ENCODE measurements at places on chromosomes 13 and 19. TPM values are rescaled to one million over a fixed set of nuclear protein-coding genes. Genes with fewer than 3 reads are reported as not detected.
A peak's percentile ranks its signal among the peaks of the same experiment; 100 is the strongest.

The ZNF66 gene
- total RNA-seq: 8.1 TPM

The MIR17HG gene
- 32.8 TPM for total RNA-seq

DNA sequence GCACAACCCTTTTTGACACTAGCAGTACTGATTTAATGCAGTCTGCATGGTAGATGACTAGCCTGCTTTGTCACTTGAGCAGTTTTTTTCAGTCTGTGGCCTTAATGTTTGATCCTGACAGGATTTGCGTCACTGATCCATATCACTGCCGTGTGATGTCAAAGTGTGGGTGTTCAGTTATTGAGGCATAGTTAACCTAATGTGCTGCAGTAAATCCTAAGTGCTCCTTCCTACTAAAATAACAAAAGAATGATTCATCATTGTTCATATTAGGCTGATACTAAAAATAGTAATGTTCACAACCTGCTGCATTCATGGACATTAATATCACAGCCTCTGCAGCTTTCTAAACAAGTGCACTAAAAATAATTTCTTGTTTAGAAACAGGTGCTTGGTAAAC is 121.9 kb upstream of the MLNR start:
- DNase-seq: no peak

GRCh38 chr13:99390601-99391000 is 83.4 kb upstream of the GPR183 start:
- DNase-seq: no peak

DNA sequence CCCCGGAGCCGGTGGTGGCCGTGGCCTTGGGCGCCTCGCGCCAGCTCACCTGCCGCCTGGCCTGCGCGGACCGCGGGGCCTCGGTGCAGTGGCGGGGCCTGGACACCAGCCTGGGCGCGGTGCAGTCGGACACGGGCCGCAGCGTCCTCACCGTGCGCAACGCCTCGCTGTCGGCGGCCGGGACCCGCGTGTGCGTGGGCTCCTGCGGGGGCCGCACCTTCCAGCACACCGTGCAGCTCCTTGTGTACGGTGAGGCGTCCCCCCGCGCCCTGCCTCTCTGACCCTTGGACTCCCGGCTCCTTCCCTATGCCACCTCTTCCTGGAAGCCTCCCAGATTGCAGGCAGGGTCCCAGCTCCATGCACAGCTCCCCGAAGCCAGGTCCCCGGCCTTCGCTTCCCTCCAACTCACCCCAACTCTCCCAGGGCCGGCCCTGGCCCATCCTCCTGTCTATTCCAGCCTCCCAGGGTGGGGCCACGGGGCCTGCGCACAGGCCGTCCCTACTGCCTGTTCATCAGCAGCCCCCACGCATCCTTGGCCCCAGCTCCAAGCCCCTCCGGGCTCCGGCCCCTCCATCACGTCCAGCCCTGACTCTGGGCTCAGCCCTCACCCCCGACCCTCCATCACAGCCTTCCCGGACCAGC is 1.7 kb downstream of the MADCAM1 start:
- no peak for DNase-seq

GRCh38 chr19:57668635-57669034 is at the start of gene ZSCAN4:
Gene ZSCAN4, plus strand, starts transcription at chr19:57668935. Its CDS starts 7,211 bp downstream, at chr19:57676146.
- no peak for DNase-seq

- no peak for DNase-seq
These were observed 14.4 kb downstream of the CEBPA start for GRCh38 chr19:33287927-33288326.

DNA sequence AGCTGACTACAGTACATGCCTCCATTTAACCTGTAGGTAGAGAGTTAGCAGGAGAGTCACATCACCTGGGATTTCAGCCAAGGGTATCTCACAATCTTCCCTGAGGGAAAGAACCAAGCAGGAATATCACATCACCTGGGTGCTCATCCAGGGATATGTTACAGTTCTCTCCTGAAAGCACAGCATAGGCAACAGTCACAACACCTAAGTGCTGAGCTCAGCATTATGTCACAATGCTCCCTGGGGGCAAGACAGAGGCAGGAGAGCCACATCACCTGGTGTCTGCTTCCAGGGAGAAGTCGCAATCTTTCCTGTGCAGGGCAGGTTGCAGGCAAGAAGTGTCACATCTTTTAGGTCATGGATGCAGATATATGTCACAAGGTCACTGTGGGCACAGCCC is 9.4 kb upstream of the ZNF91 start:
- no peak for DNase-seq

GRCh38 chr13:48505597-48506091 is 27.2 kb downstream of the RCBTB2 start:
- DNase-seq: peak; percentile 64

- DNase-seq: no peak
These were observed 534 bp upstream of the GEMIN7 start for GRCh38 chr19:45078390-45079062.

DNA sequence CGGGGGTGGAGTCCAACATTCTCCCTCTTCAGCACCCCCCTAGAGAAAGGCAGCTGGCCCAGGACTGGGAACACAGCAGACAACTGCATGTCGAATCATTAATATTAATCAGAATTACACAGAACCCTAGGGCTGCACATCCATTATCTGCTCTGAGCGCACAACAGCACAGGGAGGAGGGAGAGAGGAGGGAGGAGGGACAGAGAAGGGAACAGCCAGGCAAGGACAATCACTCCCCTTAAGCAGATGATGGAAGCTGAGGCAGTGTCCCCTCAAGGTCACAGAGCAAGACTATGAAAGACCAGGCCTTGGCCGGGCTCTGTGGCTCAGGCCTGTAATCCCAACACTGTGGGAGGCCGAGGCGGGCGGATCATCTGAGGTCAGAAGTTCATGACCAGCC is 25.7 kb downstream of the TLE6 start:
- DNase-seq: no peak

DNA sequence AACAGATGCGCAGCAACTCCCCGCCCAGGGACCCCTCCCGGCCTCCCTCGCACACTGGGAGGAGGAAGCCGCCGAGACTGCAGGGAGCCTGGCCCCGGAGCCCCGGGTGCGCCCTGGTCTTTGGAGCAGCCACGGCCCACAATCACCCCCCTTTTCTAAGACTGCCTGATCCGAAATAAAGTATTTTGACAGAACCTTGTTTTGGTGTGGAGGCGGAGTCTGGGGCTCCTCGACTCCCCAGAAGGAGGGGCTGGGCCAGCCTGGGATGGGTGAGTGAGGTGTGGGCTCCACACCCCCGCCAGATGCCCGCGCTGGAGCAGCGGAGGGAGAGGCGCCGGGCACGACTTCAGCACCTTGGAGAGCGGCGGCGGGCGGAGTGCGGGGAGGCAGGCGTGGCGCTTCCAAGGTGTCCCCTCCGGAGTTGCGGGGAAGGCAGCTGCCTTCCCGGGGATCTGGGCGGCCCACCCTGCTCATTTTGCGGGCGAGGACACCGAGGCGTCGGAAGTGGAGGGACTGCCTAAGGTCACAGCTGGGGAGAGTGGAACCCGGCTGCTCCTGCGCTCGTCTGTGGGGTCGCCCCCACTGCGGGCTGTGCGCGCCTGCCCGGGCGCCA is 9.4 kb downstream of the SIRT6 start:
- peak; percentile 63 for DNase-seq

DNA sequence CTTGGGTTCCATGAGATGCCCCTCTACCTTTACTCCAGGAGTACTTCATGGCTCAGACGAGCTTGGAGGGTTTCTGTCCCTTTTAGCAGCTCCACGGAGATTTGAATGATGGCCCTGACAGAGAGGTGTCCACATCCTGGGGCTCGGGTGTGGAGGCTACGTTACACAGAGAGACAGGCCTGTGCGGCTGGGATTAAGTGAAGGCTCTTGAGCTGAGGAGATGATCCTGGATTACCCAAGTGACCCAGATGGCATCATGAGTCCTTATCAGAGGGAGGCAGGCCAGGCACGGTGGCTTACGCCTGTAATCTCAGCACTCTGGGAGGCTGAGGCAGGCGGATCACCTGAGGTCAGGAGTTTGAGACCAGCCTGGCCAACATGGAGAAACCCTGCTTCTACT is 12.4 kb downstream of the DPP9 start:
- DNase-seq: no peak

GRCh38 chr19:33441277-33441699 is 67.8 kb downstream of the CEBPG start:
- DNase-seq: no peak
